HEK293T (cell line): ENCODE measurements at places on chromosomes 5 and 9.

- DNase-seq: no peak
Measured at GRCh38 chr9:102035929-102036328, 297.5 kb upstream of the GRIN3A start.

DNA sequence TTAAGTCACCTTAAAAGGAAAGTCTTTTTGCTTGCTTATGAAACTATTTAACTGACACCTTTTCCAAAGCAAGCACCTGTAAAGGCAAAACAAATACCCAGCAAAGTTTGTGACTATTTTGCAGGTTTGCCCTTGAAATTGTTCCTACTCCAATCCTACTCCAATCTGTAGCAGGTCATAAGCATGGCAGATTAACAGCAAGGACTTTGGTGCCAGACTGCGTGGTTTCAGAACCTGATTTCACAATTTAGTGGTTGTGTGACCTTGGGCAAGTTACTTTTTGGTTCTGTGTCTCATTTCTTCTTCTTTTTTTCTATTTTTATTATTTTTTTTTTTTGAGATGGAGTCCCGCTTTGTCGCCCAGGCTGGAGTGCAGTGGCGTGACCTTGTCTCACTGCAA lies 282.1 kb downstream of the RFX3 start:
- DNase-seq: no peak

GRCh38 chr5:23648656-23649055 lies 141.2 kb downstream of the PRDM9 start:
- DNase-seq: no peak

- no peak for DNase-seq
Measured at GRCh38 chr5:175384724-175385552, 59.0 kb downstream of the DRD1 start.

DNA sequence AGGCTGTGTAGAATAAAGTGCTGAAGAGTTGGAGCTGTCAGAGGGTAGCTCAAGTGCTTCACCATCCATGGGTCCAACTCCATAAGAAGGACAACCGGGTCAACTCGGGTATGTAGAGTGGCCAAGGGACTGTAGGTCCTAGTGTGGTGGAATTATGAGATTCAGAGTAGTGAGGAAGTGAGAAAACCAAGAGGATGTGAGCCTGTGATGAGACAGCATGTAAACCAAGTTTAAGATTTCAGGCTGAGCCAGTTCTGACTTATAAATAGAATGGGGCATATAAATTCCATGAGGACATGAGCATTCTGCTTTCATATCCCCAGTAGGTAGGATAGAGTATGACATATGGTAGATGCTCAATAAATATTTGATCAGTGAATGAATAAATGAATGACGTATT lies 96.3 kb downstream of the CFAP95 start:
- no peak for DNase-seq
